ENCODE measurements at places on chromosomes 5 and 9.
A peak's percentile ranks its signal among the peaks of the same experiment; 100 is the strongest.

GRCh38 chr5:2135833-2136232, 253.1 kb upstream of the IRX4 start:
- DNase-seq = no peak

DNA sequence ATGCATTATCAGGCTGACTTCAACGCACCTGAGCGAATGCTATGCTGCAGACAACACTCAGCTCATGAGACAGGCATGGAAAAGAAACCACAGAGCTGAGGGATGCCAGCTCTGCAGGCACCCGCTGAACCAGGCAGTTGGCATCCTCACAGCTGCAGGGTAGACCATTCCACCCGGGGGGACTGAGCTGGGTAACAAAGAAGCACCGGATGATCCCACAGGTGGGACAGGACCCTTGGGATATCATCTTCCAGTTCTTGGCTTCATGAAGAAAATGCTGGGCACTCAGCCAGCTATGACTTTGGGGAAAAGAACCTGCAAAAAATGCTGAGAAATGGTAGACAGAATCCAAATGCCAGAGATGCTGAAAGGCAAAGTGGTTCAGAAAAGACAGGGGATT, 9.6 kb downstream of the EPB41L4B start:
- no peak for DNase-seq

DNA sequence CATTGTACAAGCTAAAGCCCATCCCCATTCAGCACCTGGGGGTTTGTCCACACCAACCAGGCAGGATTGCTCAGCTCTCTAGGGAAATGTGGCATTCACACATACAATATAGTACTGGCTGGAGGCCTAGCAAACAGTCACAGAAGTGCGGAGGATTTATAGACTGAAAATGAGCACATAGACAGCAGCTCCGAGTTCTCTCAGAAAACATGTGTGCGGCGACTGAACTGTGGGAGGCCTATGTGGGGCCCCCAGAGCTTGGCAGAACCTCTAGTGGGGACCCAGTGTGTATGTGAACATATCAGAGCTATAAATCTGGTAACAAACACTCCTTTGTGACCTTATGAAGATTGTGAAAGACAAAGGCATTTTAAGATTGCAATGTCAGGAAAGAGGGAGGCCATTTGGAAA, 431.1 kb downstream of the DTWD2 start:
- no peak for DNase-seq

GRCh38 chr5:14628346-14628745, 36.2 kb upstream of the OTULIN start:
- no peak for DNase-seq

DNA sequence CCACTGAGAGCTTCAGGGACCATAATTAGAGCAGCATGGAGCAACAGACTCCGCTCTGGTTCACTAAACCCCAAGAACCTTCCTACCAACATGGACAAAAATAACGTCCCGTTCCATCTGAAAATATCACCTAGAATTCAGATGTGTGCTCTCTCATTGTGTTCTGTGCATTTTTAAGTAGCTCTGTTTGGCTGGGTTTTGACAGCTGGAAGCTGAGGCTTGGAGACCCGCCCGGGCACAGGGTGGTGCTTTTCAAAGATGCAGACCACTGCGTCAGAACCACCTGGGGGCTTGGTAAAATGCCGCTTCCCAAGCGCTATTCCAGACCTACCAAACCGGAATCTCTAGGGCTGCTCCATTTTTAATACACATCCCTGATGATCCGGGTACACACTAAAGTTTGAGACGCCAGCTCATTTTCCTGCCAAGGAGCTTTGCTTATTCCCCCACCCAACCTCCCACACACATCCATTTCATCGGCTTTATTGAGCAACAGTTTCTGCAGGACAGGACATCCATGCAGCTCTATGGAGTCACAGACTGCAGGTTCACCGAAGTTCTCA, 104.8 kb downstream of the GABBR2 start:
- DNase-seq = no peak

GRCh38 chr5:66829826-66830225, 233.6 kb downstream of the MAST4 start:
- no peak for DNase-seq

GRCh38 chr9:130660683-130661450, 3.5 kb upstream of the PRDM12 start:
- DNase-seq = no peak

DNA sequence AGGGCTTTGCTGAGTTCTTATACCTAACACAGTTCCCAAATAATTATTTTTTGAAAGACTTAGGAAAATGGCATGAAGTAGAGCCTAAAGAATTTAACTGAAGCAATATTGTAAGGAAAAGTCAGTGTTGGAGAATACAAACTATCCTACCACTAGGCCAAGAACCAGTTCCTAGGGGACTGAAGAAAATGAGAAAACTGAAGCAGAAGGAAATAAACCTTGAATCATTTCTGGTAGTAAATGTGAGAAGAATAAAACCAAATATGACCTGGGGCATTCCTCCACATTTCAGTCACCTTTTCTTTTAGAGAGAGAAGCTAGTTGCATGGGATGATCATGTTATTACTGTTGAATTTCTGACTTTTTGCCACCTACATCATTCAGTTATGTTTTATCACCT, 1393.9 kb upstream of the C9orf72 start:
- no peak for DNase-seq

GRCh38 chr5:122445070-122445469, 133.0 kb downstream of the SNCAIP start:
- DNase-seq = no peak

DNA sequence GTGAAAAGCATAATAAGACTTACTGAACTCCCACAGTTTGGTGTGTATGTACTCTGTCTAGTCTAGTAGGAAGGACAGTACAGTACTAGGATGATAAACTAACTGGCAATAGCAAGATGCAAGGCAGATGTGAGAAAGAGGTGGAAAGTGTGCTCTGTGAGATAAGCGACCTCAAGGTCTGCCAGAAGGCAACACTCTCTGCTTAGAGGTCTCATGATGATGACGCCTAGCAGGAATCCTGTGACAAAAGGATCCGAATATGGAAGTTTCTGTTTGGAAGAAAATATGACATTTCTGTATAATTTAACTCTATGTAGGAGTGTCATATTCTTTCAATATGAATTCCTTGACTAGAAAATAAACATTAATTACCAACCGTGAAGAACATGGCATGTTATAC, 112.2 kb downstream of the PLPPR1 start:
- no peak for DNase-seq

DNA sequence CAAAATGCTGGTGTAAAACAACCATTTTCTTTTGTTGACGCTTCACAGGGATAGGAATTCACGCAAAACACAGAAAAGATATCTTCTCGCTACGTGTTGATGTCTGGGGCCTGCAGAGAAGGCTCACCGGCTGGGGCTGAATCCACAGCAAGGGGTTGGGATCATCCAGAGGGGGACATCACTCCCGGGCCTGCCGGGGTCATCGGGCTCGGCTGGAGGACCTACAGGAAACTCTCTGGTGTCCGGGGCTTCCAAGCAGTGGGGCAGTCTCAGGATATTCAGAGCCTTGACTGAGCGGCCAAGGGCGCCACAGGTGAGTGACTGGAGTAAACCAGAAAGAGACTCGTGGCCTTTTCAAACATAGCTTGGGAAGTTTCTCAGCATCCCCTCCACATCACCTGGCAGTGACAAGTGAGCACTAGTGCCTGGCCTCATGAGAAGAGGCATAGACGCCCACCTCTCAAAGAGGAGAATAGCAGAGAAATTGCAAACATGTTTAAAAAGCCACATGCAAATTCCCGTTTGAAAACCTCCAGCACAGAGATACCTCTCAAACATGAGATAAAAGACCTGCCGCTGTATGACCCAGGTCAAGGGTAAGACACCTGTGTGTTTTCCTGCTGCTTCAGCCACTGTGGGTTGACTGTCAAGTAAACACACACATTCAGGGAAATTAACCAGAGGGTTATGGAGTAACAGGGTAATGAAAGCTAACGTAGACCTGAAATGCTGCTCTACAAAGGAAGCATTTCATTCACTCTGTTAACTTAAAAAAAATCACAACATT, 50.8 kb upstream of the SIMC1 start:
- no peak for DNase-seq

DNA sequence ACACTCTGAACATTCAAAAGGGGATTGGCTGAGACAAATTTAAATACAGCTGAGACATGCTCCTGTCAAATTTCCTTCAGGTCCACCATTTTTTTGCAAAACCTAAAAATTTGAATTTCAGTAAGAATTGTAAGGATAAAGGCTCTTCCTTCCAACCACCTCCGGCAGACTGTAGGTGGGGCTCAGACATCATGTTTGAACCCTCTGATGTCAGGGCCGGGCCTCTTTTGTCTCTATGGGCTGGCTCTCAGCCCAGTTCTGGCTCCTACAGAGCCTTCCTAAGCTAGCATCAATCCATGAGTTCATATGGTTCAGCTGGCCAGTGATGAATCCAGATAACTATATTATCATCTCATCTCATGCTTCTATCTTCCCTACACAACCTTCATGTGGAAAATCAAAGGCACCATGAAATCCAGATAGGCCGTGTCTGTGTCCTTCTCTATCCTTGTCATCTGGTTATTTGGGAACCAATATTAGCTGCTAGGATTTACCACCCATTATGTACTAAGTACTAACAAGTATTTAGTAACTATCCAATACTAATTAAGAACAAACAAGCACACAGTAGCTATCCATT, 44.2 kb downstream of the NIPSNAP3B start:
- no peak for DNase-seq

DNA sequence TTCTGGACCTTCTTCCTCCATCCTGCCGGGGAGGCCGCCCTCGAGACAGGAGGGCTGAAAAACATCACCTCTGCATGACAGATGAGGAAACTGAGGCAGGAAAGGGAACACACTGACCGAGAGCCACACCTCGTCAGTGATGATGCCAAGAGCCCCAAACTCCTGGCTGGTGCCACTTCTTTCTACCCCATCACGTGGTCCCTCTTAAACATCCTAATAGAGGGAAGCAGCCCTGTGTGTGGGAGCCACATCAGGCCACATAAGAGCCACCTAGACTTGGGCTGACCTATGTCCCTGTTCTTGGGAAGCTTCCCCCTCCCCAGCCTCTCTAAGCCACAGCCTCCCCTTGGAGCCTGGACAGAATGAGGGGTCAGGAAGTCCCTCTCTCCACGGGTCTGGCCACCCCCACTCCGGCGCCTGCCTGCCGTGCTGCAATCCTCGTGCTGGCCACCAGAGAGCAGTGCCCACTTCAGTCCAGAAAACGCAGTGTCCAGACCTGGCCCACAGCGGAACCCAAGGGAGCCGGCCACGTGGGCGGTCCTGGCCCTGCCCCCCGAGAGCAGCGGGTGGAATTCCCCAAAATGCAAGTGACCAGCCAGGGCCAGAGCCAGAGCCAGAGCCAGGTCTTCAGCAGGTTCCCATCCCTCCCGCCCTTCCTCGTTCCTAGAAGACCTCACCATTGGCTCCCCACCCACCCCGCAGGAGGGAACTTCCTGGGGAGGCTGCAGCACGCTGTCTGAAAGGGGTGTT, 54.7 kb upstream of the SARDH start:
- peak; percentile 78 for DNase-seq

GRCh38 chr5:76299592-76299991, 103.5 kb upstream of the IQGAP2 start:
- DNase-seq = no peak

- no peak for DNase-seq
Observed at GRCh38 chr9:120902569-120903535, 23.7 kb downstream of the TRAF1 start.

GRCh38 chr9:88313364-88314220, 74.7 kb upstream of the SPIN1 start:
- no peak for DNase-seq

- peak; percentile 89 for DNase-seq
Observed at GRCh38 chr9:126719618-126720031, 85.2 kb upstream of the ZBTB43 start.

DNA sequence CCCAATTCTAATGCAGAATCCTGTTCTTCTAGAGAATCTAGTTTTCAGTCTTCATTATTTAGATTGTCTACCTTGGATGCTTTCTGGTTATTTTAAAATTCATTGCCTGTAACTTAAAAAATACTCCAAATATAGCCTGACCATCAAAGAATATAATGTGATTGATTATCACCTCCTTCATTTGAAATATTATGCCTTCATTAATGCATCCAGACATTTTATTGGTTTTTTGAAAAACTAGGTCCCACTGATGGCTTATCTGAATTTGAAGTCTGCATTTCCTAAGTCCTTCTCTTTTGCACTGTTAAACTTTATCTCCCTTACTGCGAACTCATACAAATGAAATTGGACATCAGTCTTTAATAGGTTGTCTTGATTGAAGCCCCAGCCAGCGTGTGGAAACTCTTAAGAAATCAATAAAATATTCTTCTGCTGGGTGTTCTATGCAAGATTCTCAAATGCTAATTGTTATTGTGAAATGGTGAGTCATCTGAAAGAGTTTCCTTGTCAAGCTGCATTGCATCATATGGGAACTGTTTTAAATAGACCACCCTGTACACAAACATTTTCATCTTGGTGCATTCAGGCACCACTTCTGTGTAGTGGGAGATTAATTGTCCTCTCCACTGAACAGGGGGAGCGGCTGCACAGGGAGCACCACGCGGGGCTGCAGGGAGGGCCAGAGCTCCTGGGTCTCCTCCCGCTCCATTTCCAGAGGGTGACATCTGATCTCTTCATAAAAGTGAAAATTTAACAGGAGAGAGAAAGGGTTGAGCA, 92.3 kb upstream of the FANCC start:
- no peak for DNase-seq

DNA sequence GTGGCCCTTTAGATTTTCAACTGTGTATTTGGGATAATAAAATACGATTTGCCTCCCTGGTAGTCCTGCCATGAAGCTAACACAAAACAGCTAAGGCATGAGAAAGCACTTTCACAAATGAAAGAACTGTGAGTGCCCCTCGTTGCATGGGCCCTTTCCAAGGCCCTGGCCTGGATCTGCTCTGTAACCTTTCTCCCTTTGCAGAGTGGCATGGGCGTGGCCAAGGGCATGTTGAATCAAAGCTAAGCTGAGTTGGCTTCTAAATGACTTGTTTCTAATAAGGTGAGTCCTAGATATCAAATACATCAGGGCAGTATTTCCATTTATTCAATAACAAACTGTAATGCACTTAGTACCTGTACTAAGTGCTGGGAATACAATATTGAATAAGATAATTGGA, 78.7 kb upstream of the PTPN3 start:
- no peak for DNase-seq

DNA sequence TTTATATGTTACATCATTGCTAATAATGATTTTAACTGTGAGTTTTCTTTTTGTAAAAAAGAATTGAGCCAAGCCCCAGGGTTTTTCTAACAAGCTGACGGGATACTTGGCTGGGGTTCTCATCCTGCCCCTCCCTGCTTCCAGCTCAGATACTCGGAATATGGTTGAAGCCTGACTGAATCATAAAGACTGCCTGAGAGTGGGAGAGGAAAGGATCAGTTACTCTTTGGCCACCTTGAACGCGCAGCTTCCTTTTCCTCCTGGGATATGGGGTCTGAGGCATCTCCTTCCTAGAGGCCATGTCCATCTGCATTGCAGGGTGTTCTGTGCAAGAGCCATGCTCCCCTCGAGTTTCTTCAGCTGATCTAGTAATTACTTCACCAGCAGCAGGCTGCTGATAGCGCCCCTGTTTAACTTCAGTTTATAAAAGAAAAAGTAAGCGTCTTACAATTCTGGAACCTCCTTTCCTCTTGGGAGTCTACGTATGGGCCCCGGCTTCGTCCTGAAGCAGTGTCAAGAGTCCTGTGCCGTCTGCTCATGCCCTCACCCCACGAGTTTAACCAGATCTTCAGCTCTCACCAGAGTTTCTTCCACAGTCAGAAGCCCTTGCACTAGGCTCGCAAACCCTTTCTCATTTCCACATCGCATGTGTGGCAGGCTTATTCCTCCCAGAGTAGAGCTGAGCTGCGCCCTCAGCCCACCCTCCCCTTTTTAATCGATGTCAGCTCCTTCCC, 130.0 kb downstream of the MVB12B start:
- no peak for DNase-seq
